ENCODE measurements at places on chromosomes 6 and 20.

DNA sequence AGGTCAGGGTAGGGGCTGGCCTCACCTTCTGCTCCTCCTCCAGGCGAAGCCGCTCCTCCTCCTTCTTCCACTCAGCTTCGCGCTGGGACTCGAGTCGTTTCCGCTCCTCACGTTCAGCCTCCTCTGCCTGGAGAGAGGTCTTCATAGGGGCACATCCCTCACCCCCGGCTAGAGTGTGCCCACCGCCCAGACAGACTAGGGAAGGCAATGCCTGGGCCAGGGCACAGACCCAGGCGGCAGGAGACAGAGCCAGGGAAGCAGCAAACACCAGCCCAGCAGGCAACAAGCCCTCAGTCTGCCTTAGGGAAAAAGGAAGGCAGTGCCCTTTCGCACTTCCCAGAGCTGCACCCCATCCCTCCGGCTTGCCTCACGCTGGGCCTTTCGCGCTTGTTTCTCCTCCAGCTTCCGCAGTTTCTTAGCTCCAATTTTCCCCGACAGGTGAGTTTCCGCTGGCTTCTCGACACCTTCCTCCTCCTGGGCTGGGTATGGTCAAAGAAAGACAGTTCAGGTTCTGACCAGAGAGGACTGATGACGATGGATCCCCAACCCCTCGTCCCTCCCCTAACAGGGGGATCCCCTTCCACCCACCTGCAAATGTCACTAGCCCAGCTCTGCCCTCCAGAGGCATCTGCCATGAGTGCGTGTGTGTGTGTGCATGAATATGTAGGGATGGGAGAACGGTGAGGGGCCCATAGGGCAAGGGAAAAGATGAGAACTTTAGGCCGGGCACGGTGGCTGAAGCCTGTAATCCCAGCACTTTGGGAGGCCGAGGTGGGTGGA is 4.3 kb downstream of the DDRGK1 start:
- no peak overlapping the region for H3K4me3 ChIP-seq
- no peak for DNase-seq
- no peaks in the 10 kb centered on the region for H3K27me3 ChIP-seq
- H3K36me3 ChIP-seq, result peaks cover 2% of the 10 kb centered on the region

- H3K27ac ChIP-seq, result peak overlapping the region; percentile 49
- H3K4me1 ChIP-seq, result peaks cover 22% of the 10 kb centered on the region
- peak; percentile 62 for DNase-seq
- H3K36me3 ChIP-seq, result no peaks in the 10 kb centered on the region
- H3K27me3 ChIP-seq, result no peaks in the 10 kb centered on the region
These were observed 73.1 kb downstream of the HIVEP2 start for GRCh38 chr6:142871910-142872331.

GRCh38 chr6:157911278-157911677 is 70.4 kb upstream of the SYNJ2 start:
- no peak overlapping the region for H3K4me3 ChIP-seq
- no peaks in the 10 kb centered on the region for H3K4me1 ChIP-seq
- H3K36me3 ChIP-seq, result no peaks in the 10 kb centered on the region
- H3K27me3 ChIP-seq, result no peaks in the 10 kb centered on the region
- DNase-seq, result no peak
- no peak overlapping the region for H3K27ac ChIP-seq

- no peak overlapping the region for H3K27ac ChIP-seq
- no peaks in the 10 kb centered on the region for H3K27me3 ChIP-seq
- H3K4me3 ChIP-seq, result no peak overlapping the region
- DNase-seq, result no peak
- H3K4me1 ChIP-seq, result peaks cover 11% of the 10 kb centered on the region
These were observed 57.4 kb upstream of the CCDC167 start for GRCh38 chr6:37556881-37557644.

DNA sequence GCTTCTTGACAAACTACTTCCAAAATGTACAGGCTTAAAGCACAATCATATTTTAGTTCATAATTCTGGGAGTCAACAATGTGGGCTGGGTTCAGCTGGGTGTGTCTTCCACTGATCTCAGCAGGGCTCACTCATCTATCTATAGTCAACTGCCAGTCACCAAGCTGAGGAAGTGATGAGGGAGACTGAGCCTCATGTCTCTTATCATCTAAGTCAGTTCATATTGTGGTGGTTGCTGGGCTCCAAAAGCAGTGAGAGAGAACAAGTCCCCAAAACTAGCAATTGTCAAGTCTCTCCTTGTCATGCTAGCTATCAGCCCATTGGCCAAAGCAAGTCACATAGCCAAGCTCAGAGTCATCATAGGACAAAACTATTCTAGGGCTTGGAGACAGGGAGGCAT is 465.9 kb upstream of the ARID1B start:
- H3K4me3 ChIP-seq, result no peak overlapping the region
- H3K27ac ChIP-seq, result no peak overlapping the region
- no peaks in the 10 kb centered on the region for H3K4me1 ChIP-seq
- no peaks in the 10 kb centered on the region for H3K36me3 ChIP-seq
- DNase-seq, result no peak
